BJ (cell line): ENCODE measurements at places on chromosomes 12 and 14.

DNA sequence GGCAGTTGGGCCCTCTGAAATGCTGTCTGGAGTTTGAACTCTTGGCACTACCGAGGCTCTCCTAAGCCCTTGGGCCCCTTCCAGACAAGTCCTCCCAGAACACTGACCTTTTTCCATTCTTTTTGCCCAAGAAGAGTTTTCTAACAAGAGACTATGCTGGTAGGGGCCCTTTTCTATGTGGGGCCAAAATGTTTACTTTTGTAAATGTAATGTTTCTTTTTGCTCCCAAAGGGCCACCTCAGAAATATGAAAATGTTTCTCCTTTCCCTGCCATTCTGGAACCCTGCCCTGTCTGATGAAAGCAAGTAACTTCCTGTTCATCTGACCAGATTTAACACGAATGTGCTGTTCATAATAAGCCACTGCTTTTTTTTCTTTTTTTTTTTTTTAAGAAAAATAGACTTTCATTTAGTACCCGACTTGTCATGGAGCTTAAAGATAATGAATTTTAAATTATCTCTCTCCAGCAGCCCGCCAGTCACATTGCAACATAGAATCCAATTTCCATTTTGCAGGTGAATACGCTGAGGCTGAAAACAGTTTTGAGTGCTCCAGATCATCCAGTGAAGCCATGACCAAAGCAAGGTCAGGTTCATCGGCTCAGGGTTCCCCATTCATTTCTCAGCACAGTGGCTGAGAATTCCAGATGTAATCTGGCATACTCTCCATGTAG lies 169.9 kb downstream of the DPF3 start:
- DNase-seq = no peak

GRCh38 chr12:6724409-6724797 lies 557 bp downstream of the COPS7A start:
- DNase-seq = no peak

- DNase-seq = no peak
These were observed at the start of gene PGF for GRCh38 chr14:74955229-74956026. Gene PGF (minus strand): TSS chr14:74955597. CDS start chr14:74955242, 355 bp downstream.

- DNase-seq = no peak
These were observed 289.8 kb upstream of the PWP1 start for GRCh38 chr12:107395817-107396216.

DNA sequence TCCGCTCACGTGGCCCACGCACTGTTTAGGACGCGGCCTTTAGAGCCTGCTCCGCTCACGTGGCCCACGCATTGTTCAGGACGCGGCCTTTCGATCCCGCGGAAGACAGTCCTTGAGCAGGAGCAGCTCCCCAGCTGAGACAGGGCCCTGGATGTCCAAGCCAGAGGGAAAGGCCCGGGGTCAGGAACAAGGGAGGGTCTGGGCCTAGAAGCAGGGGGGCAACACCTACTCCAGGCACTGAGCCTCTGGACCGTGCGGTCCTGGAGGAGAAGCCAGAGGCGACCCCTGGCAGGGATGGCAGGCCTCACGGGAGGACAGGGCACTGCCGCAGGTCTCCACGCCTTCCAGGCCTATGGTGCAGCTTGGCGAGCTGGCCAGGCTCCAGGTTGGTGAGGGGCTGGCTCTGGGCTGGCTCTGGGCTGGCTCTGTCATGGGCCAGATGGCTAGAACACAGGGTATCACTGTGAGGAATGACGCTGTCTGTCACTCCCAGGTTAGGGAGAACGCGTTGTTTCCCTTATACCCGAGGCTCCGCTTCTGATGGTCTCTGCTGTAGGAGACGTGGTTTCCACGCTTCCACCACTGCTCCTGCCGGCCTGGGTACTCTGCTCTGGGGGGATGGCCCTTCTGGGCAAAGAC lies 341.7 kb downstream of the TMEM121 start:
- no peak for DNase-seq

GRCh38 chr14:67232066-67232465 lies 9.2 kb upstream of the PALS1 start:
- DNase-seq = no peak

GRCh38 chr12:19125325-19125724 lies 4.2 kb upstream of the PLEKHA5 start:
- no peak for DNase-seq

GRCh38 chr12:24226745-24227350 lies 277.4 kb upstream of the SOX5 start:
- DNase-seq = peak; percentile 4

DNA sequence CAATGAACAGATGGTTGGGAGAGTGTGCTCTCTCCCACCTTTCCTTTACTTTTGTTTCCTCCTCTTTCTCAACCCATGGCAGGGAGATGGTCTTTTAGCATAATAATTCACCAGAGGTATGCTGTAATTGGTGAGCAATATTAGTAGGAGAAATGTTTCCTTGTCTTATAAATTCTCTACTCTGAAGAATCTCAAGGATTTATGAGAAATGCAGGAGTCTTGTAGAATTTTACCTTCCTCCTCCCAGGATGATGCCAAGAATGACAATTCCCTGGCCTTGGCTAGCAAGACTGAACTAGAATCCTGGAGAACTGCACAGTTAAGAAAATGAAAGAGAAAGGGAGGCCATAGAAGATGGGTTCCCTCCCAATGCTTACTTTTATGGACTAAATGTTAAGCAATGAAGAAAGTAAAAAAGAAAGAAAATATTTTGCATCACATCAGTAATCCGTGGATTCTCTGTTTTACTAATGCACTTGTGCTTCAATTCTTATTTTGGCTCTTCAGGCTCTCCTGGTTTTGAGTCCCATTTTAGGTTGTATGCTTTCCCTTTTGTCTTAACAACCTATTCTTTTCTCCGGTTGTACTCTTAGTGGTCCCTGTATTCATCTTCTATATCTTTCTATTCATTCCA lies 192.9 kb upstream of the GARIN6 start:
- no peak for DNase-seq

- DNase-seq = no peak
These were observed 41.8 kb downstream of the RBM19 start for GRCh38 chr12:113924341-113924740.

GRCh38 chr14:96268431-96269358 lies 12.7 kb downstream of the BDKRB1 start:
- peak; percentile 82 for DNase-seq

GRCh38 chr12:52907092-52907810 lies 2.4 kb upstream of the KRT8 start:
- no peak for DNase-seq

DNA sequence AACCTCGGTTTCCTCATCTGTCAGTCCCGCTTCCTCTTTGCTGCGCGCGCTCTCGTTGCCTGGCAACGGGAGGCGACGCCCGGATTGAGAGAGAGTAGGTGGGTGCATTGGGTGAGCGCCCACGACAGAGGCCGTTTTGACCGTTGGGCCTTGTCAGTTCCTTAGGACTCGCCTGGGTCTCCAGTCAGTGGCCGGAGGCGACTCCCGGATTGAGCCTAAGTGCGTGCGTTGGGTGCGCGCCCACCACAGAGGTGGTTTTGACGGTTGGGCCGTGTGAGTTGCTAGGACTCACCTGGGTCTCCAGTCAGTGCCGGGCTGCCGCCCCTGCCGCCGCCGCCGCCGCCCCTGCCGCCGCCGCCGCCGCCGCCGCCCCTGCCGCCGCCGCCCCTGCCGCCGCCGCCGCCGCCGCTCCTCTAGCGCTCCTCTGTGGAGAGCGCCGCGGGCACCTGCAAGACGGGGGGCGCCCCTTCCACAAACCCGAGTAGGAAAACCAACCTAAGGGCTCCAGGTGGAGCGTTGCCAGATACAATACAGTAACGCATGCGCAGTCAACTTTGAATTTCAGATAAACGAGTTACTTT lies 37.2 kb downstream of the APOBEC1 start:
- DNase-seq = no peak

- no peak for DNase-seq
These were observed 457.1 kb downstream of the DAD1 start for GRCh38 chr14:22131749-22132476.

- DNase-seq = no peak
These were observed 14.0 kb upstream of the BHLHE41 start for GRCh38 chr12:26138860-26139259.

- DNase-seq = no peak
These were observed 28.3 kb upstream of the HIGD1C start for GRCh38 chr12:50924131-50924438.

DNA sequence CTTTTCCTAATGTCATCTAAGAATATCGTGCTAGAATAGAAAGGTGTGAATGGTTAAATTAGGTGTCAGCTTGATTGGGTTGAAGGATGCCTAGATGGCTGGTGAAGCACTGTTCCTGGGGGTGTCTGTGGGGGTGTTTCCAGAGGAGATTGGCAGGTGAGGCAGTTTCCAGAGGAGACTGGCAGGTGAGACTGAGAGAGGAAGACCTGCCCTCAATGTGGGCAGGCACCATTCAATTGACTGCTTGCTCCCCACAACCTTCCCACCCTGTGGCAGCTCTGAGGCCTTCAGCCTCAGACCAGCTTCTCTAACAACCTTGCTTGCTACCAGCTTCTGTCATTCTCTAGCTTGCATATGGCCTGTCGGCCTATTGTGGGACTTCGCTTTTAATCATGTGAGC lies 9.2 kb downstream of the RNASE9 start:
- no peak for DNase-seq

DNA sequence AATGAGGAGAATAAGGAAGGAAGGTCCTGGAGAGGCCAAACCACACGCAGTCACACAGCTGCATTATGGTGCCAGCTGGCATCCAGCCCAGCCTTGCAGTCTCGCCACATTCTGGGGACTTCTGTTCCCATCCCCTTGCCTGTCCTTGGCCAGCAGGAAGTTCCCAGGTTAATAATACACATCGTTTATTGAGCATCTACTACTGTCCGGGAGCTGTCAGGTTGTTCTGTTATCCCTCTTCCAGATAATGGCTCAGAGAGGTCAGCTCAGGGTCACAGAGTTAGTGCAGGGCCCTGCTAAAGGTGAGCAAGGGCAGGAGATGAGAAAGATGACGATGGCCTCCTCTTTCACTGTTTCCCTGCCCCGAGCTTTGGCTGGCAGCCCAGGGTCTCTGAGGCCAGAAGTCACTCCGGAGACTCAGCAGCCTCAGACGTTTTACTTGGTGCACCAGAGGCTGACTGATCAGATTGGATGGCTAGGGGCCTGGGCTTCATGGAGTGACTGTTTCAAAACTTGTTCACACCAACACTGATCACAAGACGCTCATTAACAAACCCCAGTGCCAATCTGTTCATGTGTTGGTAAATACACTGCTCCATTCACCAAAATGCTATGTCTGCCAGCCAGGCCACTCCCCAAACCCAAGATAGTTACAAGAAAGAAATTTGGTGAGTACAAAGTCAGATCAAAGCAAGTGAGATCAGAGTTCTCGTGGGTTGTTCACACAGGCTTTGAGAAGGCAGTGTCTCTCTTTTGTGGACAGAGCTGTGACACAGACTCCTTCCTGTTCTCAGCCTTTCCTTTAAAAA lies 79.2 kb downstream of the B4GALNT3 start:
- no peak for DNase-seq

DNA sequence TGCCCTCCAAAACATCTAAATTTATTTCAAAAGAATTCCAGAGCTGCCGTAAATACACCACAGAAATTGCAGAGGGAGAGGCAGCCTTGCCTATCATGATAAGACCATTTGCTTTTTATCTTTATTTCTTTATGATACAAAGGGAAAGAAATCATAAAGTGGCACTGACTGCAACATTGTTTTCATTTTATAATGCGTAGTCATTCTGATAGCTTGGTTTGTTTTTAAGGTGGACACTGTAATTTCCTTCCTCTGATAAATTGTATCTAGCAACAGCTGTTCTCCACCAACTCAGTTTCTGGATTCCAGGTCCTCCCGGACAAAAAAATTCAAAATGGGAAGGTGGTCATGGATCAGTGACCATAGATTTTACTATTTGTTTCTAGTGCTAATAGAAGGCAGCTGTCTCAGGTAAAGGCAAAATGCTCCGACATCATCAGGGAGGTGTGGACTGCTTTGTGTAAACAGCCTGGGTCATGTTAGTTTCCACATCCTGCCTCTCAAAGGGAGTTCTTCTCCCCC lies 623 bp upstream of the TSPAN8 start:
- no peak for DNase-seq

- no peak for DNase-seq
These were observed 149.9 kb upstream of the FBXO33 start for GRCh38 chr14:39582028-39582654.

GRCh38 chr12:93247313-93247991 lies 130.3 kb upstream of the NUDT4 start:
- DNase-seq = no peak

DNA sequence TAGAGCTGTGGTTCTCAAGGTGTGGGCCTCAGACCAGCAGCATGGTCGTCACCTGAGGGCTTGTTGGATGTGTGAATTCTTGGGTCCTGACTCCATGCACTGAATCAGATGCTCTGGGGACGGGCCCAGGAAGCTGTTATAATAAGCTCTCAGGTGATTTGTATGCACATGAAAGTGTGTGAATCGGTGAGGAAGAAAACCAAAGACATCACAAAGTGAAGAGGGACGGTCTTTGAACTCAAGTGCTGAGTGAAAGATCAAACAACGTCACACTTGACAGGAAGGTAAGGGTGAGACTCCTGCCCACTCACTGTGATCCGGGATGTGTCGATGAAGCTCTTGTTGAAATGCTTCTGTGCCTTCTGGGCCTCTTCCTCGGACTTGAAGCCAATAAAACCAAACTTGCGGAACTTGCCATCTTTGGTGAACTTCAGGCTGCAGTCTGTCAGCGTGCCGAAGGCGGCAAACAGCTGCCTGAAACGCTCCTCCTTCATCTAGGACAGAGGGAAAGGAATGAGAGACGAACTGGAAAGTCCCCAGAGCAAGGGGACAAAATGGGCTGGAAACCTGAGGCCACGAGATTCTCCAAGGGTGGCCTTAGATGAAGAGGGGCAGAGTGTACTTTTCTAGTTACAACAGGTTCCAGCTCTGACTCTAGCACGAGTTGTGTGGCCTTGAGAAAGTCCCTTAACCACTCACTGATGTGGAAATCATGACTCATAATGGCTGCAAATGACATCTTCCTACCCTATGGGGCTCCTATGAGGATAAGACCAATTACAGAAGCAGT lies 4.0 kb downstream of the RBM19 start:
- DNase-seq = no peak

DNA sequence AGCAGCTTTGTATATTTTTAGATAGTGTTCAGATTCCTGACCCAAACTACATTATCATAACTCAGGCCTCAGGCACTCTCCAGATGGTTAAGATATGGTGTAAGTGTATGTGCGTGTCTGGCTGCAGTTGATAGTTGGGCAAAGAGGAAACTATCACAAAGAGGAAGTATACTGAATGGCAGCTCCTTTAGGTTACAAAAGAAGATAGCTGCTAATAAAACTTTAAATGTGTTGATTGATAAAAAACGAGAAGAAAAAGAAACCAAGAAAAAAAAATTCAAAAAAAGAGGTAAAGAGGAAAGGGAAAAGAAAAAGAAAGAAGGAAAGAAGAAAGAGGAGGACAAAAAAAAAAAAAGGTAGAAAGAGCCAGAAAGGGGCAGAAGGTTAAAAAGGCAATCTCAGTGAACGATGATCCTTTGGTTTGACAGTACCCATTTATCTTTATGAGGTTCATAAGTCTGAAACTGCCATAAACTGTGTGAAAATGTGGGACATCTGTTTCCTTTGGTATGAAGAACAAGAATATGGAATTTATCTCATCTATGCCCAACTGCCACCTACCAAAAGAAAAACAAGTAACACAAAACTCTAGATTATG lies 42.2 kb downstream of the TAOK3 start:
- DNase-seq = peak; percentile 30
